ENCODE measurements at places on chromosomes 16 and 17.

- no peak for DNase-seq
These were observed 45.2 kb upstream of the STAC2 start for GRCh38 chr17:39270923-39271322.

DNA sequence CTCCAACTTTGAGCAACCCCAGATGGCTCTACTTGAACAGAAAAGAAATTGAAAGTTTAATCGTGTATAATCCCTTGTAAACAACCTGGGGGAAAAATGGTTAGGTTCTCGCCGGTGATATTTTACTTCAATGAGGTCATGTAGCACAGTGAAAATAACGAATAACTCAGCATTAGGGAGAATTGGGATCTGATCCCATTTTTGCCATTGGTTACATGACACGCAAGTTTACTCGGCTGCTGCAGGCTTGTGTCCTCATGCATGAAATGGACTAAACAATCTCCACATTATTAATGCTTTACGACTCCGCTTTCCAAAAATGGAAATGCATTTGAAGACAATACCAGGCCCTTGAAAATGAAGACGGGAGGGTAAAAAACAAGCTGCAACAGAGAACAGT, 45.5 kb upstream of the LRRC37A3 start:
- no peak for DNase-seq

DNA sequence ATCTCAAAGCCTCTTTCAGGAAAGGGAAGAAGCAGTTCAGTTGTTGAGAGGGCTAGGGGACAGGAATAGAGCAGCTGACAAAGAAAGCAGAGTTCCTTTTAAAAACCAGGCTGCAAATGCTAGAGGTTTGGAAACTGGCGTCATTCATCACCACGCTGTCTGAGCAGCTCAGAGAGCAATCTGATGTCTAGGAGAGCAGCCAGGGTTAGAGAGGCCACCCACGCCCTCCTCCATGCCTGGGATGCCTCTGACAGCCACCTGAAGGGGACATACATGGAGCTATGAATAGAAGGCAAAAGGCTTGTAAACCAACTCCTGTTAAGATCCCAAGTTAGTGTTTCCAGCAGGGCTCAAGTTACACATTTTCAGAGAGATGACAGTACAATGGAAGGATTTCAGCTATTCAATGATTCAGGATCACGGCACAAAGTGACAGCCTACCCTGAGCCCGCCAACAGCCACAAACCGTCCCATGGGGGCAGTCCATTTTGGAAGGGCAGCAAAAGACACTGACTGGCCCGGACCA, 12.4 kb downstream of the RAB5C start:
- no peak for DNase-seq

DNA sequence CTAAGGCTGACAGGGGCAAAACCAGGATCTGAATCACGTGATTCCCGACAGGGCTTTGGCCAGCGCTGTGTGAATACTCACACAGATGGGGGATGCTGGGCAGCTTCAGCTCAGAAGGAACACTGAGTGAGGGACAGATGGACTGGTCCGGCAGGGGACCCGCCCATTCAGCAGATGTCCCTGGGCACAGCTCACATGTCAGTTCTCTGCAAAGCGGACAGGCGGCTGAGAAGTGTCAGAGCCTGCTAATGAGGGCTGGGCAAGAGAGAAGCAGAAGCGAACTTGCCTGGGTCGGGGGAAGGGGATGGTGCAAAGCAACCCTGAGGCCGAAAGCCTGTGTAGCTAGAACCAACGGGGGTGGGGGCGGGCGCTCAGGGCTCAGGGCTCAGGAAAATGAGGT, 11.9 kb upstream of the GLIS2 start:
- DNase-seq = no peak

GRCh38 chr17:39114723-39115122, 36.7 kb downstream of the PLXDC1 start:
- DNase-seq = no peak

- DNase-seq = peak; percentile 19
These were observed 7.2 kb downstream of the GRB2 start for GRCh38 chr17:75398279-75398678.

DNA sequence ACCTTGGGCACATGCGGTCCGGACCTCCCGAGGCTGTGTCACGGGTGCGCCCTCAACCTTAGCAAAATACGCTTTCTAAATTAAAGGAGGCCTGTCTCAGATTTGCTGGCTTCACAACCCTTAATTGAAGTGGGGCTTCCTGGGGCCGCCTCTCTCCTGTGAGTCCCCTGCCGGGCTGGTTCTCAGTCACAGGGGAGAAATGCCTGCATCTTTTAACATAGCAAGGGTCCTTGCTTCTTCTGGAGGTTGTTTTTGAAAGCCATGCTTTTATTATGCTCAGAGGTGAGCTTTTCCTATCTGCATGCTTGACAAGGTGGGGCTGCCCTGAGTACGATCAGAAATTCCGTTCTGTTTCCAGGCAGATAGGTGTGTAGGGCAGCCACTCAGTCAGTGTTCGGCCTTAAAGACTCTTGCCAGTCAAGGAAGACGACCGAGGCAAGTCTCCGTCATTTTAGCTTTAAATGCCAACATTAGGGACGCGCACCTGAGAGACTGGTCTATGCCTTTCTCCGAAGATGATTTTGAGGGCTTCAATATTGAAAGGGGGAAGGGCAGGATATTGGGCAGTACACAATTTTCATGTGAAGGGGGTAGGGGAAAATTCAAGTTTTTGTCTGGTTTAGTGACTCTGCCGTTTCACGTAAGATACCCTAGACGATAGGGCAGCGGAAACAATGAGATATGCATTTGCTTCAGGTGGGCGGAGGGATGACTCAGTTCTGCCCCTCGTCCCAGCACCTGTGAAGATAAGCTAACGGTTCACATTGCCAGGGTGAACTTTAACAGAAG, 5.5 kb upstream of the SLC7A5 start:
- no peak for DNase-seq

DNA sequence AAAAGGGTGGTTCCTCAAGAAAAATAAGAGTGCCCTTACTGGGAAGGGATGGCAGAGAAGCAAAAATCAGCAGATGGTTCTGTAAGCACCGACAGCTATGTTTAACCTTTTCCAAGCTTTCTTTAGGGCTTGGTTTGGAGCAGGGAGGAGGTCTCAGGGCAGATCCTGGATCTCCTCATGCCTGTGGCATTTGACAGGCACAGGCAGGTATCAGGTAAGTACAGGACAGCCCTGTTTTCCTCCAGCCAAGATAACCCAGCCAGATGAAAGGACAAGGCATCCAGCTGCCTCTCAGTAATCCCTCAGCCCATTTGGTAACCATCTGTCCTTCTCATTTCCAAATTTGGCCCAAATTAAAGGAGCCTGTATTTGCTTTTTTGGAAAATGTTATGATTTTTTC, 141.5 kb downstream of the TOX3 start:
- DNase-seq = no peak

DNA sequence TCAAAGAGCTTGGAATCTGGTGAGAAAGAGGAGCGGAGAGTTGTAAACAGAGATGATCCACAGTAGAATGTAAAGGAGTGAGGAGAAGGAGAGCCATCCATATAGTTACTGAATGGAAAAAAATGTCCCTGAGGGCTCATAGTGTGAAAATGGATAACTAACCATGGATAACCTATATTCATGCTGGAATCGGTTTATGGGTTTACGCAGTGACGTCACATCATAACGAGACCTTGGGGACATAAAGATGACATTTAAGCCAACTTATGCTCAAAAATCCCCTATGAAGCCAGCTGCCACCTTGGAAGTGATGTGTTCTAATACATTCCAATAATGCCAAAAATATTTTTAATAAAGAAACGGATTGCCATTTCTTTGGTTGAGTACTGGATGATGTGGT, 22.5 kb downstream of the IRX6 start:
- no peak for DNase-seq

GRCh38 chr17:31329221-31329620, 7.8 kb upstream of the EVI2A start:
- DNase-seq = no peak

- peak; percentile 64 for DNase-seq
These were observed 53.6 kb downstream of the WNT3 start for GRCh38 chr17:46764709-46765401.

DNA sequence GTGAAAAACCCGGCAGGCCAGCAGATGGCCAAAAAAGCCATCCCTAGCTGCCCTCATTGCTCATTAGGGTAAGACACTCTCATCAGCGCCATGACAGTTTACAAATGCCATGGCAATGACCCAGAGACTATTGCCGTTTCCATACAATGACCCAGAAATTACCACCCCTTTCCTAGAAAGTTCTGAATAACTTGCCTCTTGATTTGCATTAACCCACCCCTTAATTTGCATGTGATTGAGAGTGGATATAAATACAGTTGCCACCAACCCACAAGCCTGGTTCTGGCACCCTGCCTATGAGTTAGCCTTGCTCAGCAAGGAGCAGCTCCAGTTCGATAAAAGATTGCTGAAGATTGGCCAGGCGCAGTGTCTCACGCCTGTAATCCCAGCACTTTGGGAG, 16.1 kb upstream of the C16orf54 start:
- no peak for DNase-seq

DNA sequence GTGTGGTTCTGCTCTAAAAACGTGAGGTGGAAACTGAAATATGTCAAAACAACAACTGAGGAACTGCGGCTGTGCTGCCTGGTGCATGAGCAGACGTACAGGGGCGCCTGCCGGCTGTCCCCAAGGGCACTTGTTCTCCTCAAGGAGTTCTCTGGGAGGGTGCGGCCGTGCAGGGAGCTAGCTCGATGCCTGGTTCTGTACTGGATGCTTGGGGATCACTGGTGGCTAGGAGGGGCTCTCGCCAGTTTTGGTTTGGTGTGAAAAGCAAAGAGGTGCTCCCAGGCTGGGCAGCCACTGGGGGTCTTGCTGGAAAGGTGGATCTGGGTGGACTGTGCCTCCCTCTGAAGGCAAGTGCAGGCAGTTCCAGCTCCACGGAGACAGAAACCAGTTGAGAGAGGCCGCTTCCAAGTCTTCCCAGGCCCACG, 41.9 kb upstream of the ATP2A3 start:
- DNase-seq = no peak

DNA sequence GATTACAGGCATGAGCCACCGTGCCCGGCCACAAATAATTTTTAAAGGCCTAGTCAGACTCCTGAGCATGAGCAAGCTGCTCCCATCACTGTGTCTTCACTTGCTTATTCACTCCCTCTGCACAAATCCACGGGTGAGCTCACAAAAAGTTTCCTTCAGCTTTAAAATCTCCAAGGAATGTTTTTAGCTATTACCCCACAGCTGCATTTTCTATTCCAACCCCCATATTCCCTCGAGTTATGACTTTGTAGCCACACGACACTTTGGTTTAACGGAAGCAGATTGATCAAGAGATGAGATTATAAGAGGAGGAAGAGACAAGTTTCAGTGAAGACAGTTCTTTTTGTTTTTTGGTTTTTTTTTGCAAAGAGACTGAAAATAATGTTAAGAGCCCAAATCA, 49.1 kb upstream of the SLC25A19 start:
- DNase-seq = no peak

DNA sequence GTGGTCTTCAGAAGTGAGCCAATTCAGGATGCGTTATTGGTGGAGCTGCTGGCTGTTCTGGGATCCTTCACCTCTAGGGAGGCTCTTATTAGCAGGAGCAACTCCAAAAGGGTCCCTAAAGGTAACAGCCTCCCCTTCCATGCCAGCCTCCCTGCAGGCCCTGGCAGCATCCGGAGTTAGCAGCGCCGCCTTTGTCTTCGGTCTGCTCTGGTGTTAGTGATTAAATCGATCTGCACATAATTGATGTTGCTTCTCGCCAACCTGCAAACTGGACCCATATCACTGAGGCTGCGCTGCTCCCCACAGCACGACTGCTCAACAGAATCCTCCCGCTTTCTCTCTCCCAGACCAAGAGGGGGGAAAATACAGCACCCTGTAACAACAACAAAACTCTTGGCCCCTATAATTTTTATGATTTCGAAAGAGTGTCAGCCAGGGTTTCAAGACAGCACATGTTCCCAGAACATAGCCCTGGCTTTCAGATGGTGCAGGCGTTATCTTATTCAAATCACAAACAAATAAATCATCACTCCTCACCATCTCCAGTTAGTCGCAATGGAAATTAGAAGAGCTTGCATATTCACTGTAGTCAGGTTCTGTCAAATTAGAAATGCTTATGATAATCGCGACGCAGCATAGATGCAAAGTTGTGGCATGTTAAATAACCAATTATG, 76.0 kb downstream of the IRX3 start:
- DNase-seq = no peak

DNA sequence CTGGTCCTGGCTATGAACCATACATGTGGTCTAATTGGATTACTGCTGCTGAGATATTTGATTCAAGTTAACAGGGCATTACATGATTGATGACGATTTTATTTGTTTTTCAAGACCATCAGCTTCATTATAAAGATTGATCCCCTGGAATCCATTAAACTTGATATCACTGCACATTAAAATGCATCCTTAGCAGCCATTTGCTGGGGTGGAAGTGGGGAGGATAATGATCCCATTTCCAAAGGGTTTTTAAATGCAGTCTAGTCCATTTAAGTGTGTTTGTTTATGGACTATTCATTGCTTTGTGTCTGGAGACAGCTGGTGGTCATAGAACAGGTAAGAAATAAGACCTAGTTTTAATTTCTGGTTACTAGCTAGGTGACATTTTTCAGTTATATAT, 40.9 kb downstream of the ADAMTS18 start:
- DNase-seq = no peak

GRCh38 chr17:8459107-8459506, 23.4 kb downstream of the NDEL1 start:
- no peak for DNase-seq
